Kidney epithelial cell (primary cell): ENCODE measurements at places on chromosomes 2 and 18.

DNA sequence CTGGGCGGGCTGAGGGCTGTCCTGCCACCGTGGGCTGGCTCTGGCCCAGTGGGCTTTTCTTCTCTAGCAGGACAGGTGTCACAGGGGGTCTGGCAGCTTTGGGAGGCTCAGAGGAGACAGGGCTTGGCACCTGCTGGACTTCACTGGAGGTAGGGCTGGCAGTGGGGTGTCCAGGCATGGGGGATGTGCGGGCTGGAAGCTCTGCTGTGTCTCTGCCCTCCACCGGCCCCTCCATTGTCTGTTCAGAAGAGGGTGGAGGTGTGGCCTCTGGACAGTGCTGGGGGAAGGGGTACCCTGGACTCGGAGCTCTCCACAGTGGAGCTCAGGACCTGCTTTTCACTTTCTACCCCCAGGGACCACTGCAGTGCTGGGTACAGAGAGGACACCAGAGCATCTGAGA, 9.2 kb downstream of the PTPRN start:
- no peak for DNase-seq

- DNase-seq, result no peak
Measured at GRCh38 chr2:35714883-35715282, 640.7 kb upstream of the CRIM1 start.

DNA sequence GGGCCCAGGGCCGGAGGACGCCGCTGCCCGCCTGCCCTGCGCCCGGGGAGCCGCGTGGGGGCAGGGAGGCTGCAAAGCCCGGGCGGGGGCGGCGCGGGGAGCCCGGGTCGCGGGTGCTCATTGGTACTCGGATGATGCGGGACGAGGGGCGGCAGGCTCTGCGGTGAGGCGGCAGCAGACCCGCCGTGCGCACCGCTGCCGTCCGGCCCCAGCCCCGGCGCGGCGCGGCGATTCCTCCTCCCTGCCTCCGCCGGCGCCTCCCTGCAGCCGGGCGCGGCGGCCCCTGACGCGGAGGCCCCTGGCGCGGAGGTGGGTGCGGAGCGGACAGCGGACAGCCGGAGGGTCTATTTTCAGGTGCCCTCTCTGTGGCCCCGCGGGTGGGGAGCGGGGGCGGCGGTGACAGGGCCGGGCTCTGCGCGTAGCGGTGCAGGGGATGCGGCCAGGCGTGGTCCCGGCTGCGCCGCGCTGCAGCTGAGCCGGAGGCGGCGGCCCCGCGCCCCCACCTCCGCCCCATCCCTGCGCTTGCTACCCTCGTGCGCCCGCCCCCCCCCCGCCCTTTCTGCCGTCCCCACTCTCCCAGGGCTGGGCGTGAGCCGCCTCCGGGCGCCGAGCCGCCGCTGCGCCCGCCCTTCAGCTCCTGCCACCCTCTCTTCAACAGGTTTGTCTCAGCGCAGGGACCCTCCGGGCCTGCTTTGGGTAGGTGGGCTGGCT, 640 bp downstream of the SPTBN1 start:
- DNase-seq, result no peak

DNA sequence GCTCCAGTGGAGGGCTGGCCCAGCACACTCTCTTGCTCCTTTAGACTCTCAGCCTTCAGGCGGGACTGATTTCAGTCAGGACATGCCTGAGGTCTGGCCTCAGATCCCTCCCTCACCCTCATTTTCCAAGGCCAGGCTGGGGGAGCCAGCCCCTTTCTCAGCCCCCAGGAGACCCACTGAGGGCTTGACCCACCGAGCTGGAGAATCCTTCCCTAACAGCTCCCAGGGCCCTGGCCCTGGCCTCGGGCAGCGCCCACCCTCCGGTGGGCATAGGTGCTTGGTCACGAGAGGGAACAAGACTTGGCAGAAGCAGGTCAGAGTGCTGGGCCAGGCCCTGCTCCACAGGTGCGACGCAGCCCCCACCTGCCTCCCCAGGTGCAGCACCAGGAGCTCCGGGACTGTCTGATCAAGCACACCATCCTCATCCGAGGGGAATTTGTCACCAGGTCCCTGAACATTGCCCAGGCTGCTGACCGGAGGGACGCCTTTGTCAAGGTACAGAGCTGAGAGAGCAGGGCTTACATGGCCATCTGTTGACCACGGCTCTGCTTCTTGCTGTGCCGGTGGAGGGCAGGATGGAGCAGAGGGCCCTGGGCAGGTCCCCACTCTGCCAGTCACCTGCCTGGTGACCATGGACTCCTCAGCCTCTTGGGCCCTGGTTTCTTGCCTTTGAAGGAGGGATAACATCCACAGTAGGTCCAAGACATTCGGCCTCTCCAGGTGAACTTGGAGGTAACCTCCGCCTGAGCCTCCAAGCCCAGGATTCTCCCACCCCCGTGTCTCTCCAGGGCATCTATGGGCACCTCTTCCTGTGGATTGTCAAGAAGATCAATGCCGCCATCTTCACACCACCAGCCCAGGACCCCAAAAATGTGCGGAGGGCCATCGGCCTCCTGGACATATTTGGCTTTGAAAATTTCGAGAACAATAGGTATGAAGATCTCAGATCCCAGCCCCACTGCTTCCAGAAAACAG, 46.3 kb downstream of the MYO7B start:
- DNase-seq, result no peak
